ENCODE measurements at places on chromosomes 6 and 20. TPM values are rescaled to one million over a fixed set of nuclear protein-coding genes. Genes with fewer than 3 reads are reported as not detected.

DNA sequence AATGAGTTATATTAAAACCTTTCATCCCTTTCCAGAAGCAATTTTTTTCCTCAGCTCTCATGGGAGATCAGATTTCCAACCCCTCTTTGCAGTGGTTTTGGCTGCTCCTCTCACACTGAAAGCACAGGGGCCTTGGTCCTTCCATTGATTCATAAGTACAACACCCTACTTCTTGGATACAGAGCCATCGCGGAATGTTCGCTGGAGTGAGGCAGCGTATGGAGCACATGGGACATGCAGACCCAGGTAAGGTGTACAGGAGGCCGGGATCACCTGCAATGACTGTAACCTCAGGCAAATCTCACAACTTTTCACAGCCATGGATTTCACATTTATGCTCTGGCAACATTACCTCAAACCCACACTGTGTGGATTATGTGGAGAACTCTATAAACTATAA lies 75.2 kb upstream of the HEY2 start:
- DNase-seq, result no peak

The HMGA1 gene
- total RNA-seq, result 66.4 TPM

DNA sequence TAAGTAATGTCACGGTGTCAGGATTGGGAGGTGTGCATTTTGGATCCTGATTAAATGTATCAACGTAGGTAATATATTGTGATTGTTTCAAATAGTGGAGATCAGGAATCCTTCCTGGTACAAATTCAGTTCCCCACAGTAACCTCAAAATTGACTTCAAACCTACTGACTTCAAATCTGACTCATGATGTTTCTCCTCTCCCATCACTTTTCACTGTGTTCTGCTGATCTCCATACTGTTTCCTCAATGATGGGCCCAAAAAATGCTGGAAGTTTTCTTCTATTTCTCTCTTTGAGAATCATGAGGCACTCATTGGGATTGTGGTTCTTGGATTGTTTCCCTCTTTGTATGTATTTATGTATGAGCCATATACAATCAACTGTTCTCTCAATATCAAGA lies 35.9 kb downstream of the LAMA2 start:
- DNase-seq, result no peak

The C2 gene
- 3.4 TPM for total RNA-seq

DNA sequence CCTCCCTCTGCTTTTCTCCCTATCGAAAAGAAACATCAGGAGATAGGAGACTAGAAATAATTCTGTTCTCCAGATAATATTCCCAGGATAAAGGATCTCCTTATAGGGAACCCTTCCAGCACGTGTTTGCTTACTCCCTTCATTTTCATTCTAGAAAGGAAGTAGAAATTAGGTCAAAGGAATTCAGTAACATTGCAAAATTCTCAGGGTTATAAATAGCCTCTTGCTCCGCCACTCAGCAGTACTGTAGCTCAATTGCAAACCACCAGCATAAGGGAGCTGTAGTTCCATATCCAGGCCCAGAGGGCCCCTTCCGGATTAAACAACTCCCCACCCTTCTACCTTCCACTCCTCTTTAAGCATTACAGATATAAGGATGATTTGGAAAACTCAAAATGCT lies 6.2 kb downstream of the ELMO2 start:
- no peak for DNase-seq

DNA sequence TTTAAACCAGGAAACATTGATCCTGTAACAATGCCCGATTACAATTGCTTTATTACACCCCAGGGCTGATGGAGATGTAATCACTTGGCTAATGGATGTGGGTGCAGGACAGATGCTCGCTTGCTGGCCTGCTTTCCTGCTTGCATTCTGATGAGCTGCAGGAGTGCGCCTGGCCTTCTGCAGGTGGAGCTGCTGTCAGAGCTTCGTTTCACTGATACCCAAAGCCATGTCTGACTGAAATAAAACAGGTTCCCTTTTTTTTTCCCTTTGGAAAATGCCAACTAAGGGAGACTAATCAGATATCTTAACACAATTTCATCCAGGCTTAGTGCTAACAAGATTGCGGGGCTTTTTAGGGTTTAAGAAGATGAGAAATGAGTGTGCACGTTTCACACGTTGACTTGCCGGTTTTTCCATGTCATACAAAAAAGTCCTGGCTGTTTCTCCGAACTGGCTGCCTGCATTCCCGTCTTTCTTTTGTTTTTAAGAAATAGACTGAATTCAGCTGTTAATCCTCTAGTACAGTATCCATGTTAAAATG lies 60.7 kb downstream of the VAPB start:
- no peak for DNase-seq

The PSORS1C2 gene
- not detected for total RNA-seq

DNA sequence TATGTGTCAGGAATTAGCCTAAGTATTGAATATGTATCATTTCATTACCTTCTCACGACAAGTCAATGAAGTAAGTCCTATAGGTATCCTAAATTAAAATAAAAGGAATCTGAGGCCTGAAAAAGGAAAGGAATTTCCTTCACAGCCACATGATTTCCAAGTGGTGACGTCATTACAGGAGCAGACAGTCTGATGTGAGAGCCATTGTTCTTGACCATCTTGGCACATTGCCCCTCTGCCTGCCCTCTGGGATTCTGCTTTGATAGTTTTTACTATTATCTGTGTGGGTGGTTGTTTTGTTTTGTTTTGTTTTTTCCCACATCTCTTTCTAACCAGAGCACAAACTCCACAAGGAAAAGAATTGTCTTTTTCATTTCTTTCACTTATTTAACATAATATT lies 219.8 kb upstream of the UFL1 start:
- no peak for DNase-seq

DNA sequence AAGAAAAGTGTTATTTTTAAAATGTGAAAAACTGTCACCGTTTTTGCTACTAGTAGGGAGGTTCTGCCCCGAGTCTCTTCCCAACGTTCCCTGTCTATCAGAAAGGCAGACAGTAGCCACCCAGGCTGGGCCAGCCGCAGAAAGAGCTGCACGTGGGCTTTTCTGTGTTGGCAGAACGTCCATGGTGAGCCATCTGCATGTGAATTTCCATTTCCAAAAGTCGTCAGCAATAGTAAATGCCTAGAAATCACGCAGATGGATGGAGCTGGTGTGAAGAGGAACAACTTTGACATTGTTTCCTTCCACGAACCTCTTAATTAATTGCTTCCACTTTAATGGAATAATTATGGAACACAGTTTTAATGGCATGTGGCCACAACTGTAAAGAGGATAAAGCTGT lies 97.5 kb downstream of the FAM120B start:
- no peak for DNase-seq

- no peak for DNase-seq
Measured at GRCh38 chr6:169518451-169518850, 183.4 kb downstream of the WDR27 start.

The GATA5 gene
- total RNA-seq, result not detected

GRCh38 chr6:165848086-165848426 lies 185.0 kb upstream of the PDE10A start:
- DNase-seq, result no peak

DNA sequence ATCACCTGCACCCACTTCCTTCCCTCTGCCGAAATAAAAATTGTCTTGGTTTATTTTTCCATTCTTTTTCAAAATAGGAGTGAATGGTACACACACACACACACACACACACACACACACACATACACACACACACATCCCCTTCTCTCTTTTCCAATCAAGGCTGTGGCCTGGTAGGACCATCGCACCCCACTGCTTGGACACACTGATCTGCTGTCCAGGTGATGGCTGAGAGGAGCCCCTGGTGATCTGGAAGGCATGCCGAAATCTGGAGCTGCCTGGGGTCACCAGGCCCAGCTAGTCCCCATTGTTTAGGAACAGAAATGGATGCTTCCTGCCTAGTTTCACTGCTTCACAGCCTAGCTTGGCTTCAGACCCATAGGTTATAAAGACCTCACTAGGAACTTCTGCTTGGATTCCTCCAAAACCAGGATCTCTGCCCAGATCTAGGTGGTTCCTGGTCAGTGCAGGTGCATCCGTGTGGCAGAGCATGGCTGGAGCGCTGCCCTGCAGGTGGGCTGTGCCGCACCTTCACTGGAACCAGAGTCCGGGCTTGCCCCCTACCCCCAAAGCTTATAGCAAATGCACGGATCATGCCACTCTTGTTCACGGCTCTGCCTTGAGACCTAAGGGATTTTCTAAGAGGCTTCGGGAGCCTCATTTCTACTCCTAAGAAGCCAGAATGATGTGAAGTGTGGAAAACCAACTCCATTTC lies 42.9 kb upstream of the DACT2 start:
- DNase-seq, result no peak

The OPRM1 gene
- not detected for total RNA-seq

DNA sequence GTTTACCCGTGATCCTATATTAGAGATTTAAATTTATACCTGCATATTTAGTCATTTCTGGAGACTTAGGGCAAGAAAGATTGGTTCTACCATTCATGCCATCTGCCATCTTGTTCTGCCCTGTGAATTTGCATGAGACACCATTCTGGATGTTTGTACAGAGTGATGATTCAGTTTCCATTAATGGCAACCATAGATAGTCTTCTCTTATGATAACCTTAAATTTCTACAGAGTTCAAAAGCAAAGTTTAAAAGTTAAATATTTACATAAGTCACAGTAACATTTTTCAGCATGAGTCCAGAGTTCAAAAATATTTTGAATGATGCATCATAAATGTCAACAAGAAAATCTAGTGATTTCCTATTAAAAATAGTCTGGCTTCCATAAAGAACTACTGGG lies 23.2 kb downstream of the PLCB1 start:
- DNase-seq, result no peak

The CPXM1 gene
- total RNA-seq, result 1.9 TPM

GRCh38 chr6:130929036-130929678 lies 102.0 kb downstream of the SMLR1 start:
- DNase-seq, result no peak

The PNPLA1 gene
- total RNA-seq, result 0.32 TPM

DNA sequence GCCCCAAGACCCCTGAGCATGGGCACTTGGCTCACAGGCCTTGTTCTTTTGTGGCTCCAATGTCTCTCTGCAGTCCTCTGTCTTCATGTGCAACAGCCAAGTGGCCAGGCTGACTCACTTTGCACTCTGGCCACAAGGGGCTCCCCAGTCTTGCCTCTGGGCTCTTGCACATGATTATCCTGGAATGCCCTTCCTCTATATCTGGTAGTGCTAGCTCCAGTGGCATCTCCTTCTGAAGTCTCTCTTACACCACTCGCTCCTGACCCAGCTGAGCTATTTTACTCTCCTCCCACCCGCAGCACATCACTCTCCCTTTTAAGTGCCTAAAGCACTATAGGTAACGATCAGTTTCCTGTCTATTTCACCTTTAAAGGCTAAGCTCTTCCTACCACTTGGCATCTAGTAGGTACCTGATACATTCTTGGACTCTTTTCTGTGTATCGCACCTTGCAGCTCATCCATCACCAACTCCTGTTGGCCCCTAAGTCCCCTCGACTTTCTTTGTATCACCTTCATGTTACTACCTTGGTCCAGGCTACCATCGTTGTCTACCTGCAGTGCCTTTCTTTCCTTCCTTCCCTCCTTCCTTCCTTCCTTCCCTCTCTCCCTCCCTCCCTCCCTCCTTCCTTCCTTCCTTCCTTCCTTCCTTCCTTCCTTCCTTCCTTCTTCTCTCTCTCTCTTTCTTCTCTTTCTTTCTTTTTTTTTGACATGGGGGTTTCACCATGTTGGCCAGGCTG lies 211.9 kb upstream of the RNF24 start:
- DNase-seq, result no peak

DNA sequence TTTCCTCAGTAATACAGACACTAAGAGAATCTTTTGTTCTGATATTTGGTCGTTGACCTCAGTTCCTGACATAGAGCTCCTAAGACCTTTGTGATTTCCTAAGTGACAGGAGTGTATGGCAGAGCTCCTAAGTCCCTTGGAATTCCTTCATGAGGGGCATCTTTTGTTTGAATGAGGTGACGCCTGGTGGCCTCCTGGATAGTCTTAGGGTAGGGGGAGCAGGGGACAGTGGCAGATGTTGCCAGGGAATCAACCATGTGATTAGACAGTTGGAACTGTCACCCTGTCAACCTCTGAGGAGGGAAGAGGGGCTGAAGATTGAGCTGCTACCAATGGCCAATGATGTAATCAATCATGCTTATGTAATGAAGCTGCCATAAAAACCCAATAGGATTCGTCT lies 67.0 kb downstream of the DST start:
- no peak for DNase-seq

Measured in B cell (primary cell).